ENCODE measurements at places on chromosomes 6 and 20.
A peak's percentile ranks its signal among the peaks of the same experiment; 100 is the strongest.

DNA sequence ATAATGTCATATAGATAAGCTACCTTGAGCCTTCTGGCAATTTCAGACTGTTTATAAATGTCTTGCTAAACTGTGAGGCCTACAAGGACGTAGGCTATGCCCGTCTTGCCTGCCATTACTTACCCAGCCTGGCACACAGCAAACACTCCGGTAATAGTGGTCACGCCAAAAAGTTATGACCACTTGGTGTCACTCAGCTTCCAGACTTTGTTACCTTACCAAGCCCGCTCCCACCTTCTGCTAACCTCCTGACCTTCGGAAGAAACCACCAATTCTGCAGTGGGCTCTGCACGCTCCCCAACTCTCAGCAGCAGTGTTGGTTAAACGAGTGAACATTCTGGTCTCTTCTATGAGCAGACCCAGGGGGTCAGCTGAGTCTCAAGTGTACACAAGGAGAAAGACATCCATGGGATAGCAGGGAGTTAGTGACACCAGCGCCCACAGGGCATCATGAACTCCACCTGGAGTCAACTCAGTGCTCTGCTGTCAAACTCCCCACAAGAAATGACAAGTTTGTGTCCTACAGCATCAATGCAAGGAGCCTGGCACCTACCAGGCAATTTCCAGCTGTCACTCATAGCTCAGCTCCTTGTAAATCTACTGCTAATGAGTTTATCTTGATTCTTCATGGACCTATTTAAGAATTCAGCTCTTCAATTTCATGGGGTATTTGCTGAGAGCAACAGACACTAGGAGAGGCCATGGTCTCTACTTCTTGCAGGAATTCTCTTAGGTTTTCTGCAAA lies 119.9 kb downstream of the TTLL2 start:
- no peak for DNase-seq

GRCh38 chr6:35442693-35443092 lies 9.4 kb upstream of the FANCE start:
- no peak for DNase-seq

DNA sequence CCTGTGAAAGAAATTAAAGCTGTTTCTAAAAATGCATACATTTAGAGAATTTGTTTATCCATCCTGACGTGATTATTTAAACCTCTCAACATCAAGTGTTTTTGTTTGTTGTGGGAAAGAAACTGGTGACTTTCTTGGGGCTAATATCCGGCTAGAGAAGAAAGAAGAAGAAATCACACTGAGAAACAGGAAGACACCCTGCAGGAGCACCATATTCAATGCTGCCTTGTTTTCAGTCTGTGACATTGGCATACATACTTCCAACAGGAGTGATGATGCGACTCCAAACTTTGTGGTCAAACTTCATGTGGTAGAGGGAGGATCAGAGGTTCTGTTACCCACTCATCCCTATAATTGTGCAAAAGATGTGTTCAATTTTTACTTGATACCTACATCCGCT lies 997.6 kb upstream of the CITED2 start:
- no peak for DNase-seq

DNA sequence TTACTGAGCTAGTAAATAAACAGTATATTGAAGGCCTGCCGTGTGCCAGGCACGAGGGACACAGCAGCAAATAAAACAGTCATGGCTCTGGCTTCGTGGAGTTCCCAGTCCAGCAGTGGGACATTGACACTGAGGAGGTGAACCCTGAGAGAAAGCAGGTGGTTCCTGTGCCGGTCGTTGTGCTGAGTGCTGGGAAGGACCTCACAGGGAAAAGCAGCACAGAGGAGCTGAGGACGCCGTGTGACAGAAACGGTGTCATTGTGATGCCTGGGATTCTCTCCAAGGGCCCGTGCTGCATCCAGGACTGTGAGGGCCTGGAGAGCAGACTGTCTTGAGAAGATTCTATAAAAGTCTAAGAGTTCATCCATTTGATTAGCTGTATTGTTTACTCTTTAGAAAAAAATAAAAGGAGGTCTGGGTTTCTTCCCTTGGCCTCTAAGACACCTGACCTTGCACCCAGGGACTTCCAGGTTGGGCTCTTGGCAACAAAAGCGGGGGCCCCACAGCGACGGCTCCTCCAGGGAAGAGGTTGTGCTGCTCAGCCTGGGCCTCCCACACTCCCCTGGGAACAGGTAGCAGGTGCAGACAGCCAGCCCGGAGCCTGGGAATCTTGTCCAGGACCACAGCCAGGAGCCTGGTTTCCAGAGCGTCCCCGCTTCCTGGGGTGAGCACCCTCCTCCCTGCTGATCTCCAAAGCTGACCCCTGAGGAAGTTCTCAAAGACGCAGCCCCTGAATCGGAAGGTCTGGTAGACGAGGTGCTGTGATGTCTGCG lies 251.2 kb upstream of the PMEPA1 start:
- no peak for DNase-seq

DNA sequence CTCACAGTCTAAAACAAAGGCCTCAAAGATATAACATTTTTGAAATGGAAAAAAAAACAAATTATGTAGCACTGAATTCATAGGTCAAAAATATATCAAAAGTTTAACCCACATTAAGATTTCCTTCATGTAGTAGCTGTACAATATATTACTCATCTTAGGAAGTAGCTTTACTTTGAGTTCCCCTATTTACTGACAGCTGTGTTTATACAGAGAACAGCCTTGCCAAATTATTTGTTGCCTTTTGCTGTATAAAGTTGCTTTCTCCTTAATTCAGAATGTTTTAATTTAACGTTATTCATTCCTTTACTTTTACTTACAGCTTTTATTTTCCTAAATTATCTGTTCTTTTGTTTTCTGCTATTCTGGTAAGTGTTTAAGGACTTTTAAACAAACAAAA lies 181.0 kb downstream of the COL12A1 start:
- DNase-seq, result peak; percentile 20

GRCh38 chr20:2846698-2847097 lies 6.2 kb downstream of the VPS16 start:
- DNase-seq, result no peak

GRCh38 chr6:1024587-1024986 lies 287.3 kb upstream of the FOXQ1 start:
- DNase-seq, result peak; percentile 85

- DNase-seq, result no peak
Observed at GRCh38 chr20:11352041-11352440, 565.7 kb upstream of the BTBD3 start.

GRCh38 chr20:59131551-59132285 lies 31.9 kb upstream of the ZNF831 start:
- DNase-seq, result no peak

DNA sequence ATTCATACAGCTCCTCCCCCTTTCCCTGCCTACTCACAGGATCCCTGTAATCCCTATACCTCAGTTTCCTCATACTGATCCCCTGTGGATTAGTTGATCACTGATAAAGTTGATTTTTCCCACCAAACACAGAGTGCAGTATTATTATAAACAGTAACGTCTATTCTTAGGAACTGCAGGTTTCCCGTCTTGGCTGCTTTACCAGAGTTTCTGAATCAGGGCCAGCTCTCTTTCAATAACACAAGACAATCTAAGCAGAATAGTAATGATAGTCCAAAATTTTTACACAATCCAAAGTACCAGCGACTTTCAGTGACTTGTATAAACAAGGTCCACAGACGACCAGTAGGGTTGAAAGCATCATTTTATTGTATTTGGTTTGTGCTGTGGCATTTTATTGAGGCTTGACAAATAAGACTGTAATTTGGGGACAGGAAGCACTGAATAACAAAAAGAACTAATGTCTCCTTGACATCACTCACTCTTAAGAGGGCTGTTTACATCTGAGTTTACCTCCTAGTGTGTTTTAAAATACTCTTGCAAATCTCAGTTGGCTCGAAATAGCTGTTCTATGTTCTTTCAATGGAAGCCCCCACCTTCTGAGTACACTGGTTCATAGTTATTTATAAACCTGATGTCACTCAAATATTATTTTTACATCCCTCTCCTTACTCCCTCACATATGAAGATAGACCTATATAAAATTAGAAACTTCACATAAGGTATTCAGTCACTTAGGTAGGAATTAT lies 6.1 kb upstream of the JARID2 start:
- no peak for DNase-seq

DNA sequence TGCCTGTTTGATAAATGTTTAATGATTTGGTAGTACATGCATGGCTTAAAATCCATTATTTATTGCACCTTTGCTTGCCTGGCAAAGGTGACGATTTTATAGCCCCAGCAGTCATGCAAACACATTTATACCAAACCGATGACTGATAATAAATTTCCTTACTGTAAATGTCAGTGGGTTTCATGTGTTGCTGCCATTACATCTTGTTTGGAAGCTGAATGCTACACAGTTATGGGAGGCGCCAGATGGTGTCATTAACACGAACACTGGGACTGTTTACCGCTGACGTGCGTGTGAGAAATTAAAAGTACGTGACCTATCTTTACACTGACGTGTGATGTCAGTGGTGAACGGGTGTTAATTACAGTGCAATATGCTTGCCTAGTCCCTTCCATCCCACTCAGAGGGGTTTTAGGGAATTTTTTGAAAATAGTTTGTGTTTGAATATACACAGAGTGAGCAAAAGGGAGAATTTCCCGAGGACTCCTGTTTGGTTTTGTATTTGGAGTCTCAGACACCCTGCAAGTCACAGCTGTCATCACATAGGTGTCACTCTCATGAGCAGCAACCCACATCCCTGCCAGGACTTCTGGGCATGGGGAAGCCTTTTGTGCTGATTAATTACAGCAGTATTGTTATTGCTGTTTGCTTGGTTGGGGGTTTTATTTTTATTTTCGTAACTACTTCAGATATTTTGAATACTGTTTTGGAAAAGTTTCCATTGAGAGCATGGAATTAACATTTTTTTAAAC lies 151.8 kb upstream of the INSM1 start:
- DNase-seq, result no peak

- no peak for DNase-seq
Observed at GRCh38 chr6:41715795-41716515, 19.5 kb downstream of the TFEB start.

DNA sequence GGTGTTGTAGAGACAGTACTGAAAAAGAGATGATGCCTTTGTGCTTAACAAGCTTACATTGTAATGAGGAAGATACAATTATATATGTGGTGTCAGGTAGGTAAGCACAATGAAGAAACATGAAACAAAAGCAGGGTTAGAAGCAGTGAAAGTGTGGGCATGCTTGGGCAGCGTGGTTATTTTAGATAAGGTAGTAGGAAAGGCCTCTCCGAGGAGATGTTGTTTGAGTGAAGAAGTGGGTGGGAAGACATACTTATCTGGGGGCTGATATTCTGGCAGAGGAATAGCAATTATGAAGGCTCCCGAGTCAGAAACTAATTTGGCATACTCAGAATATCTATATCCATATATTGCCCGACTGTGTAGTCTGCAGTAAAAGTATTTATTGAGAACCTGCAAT lies 4.7 kb downstream of the CDKAL1 start:
- no peak for DNase-seq

DNA sequence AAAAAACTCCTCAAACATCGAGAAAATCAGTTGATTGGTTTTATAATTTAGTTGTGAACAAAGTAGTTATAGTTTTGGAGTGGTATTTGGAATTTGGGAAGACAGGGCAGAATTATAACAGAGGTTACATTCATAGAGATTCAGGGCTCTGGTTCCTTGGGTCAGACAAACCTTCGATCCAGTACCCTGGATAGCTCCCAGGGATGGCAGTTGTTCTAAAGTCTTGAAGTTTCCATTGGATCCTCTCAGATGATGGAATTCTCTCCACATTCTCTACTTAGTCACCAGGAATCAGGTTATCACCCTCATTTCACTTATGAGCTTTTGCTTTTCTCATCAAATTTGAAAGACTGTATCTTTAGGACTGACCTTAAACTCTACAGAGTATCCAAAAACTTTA lies 285.1 kb downstream of the CENPW start:
- peak; percentile 59 for DNase-seq

- DNase-seq, result no peak
Observed at GRCh38 chr6:146890644-146891434, 292.1 kb downstream of the ADGB start.

- no peak for DNase-seq
Observed at GRCh38 chr6:128504003-128504654, 16.3 kb downstream of the PTPRK start.

DNA sequence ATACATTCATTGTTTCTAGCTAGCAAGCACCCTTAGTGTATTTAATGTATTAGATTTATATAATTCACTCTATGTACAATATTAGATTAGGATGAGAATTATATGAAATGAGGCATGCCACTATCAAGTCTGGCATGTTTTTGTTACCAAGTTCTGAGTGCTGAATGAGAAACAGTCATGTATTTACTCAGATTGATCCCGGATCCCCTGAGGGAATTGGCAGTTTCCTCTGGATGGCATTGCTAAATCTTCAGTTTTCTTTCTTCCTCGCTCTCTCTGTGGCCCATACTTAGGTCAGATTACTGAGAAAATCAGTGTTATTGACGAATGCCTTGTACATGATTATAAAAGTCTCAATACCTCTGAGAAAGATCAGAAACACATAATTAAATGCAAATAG lies 66.6 kb downstream of the CDKAL1 start:
- no peak for DNase-seq

DNA sequence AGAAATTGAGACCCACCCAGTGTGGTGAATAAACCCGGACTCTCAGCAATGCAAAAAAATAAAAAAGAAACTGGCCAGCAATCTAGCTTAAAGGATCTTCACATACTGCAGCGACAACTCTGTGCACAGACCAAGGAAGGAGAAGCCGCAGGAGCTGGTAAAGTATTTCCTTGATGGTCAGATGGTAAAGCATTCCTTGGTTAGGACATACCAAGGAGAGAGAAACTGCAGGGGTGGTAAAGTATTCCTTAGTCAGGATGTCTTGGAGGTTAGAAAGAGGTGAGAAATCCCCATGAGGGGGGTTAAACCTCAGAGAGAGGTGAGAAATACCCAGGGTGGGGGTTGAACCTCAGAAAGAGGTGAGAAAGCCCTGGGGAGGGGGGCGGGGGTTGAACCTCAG lies 86.8 kb downstream of the PLG start:
- DNase-seq, result no peak

GRCh38 chr20:59371431-59371830 lies 71.0 kb downstream of the EDN3 start:
- DNase-seq, result no peak

GRCh38 chr6:156720691-156721685 lies 56.2 kb upstream of the ARID1B start:
- no peak for DNase-seq

GRCh38 chr6:144931172-144932035 lies 646.3 kb downstream of the UTRN start:
- DNase-seq, result peak; percentile 47

- no peak for DNase-seq
Observed at GRCh38 chr20:1383623-1384404, 9.0 kb downstream of the FKBP1A start.

DNA sequence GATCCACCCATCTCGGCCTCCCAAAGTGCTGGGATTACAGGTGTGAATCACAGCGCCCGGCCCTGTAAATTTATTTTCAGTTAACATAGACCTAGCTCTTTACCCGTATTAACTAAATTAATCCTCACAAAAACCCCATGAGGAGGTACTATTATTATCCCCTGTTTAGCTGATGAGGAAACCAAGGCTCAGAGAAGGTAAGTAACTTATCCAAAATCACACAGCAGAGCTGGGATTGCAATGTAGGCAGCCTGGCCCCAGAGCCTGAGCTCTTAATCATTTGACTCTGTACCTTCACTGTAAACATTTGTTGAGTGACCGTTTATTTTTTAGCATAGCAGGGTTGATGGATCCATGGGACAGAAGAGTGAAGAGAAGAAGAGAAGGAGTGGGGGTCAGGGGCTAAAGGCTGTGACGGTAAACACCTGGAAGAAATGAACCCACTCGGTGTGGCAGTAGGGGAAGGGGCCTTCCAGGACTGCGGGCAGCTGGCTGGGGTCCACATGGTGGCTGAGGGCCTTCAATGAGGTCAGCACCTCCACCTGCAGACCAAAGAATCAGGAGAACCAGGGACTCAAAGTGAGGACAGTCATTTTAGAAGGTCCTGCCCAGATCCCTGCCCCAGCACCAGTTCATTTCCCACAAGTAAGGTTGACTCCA lies 35.2 kb downstream of the KIAA1755 start:
- DNase-seq, result no peak
